GM23248 (cell line): ENCODE measurements at places on chromosomes 16 and 17. TPM values are rescaled to one million over a fixed set of nuclear protein-coding genes. Genes with fewer than 3 reads are reported as not detected.

- DNase-seq, result no peak
Measured at GRCh38 chr17:50946891-50947781, 81.0 kb upstream of the TOB1 start.

GRCh38 chr16:1283296-1283695, 26.1 kb upstream of the UBE2I start:
- no peak for DNase-seq

Gene MAPT
- total RNA-seq, result not detected in 2 replicates

Gene TM4SF5
- not detected in 2 replicates for total RNA-seq

DNA sequence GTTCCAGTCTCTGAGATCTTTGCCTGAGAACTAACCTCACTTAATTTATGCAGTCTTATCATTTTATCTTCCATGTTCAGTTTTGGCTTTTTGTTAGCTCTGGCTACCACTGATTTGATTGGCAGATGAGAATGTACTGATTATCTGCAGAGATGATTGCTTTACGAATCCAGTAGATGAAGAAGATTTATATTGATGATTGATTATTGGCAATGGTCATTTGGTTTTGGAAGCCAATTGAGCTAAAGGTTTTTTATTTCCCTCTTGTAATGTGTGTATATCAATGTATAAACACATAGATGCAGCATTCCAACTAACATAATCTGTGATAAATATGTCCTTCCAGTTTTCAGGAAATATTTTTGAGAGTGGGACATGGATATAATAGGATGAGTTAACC, 763.6 kb downstream of the CDH11 start:
- no peak for DNase-seq

DNA sequence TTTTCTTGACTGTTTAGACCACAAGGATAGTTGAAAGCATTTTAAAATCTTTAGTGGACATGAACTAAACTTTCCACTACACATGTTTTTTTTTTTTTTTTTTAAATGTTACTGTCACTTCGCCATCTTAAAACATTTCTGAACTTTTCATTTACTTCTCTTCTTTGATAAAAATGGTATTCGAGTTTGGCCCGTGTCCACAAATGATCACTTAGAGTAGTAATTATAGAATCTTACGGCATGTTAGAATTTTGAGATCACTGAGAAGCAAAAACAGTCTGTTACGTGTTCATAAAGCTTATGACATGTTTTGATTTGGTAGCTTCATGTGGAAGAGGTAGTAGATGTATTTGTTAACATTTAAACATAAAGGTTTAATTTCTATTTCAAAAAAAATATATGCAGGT, 1.1 kb downstream of the NSRP1 start:
- DNase-seq, result peak; percentile 47

DNA sequence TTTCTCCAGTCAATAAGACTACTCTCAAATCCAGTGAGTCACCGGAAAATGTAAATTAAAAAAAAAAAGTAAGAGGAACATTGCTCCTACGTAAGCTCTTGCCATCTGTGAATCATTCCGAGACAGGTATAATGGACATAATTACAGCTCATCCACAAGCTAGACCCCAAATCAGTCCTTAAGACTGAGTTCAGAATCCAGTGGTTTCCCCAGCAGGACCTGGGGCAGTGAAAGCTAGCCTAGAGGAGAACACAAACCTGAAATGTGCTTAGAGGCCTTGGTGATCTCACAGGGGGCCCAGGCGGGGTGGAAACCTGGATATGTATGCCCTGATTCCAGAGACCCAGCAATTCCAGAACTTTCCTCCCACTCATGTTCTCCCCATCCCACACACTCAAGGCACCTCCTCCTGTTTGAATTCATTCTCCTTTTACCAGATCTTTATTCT, 132.0 kb downstream of the COPRS start:
- no peak for DNase-seq

- DNase-seq, result peak; percentile 55
Measured at GRCh38 chr17:15154618-15155017, 110.5 kb downstream of the PMP22 start.

- no peak for DNase-seq
Measured at GRCh38 chr17:28885951-28886350, 11.6 kb downstream of the FLOT2 start.

DNA sequence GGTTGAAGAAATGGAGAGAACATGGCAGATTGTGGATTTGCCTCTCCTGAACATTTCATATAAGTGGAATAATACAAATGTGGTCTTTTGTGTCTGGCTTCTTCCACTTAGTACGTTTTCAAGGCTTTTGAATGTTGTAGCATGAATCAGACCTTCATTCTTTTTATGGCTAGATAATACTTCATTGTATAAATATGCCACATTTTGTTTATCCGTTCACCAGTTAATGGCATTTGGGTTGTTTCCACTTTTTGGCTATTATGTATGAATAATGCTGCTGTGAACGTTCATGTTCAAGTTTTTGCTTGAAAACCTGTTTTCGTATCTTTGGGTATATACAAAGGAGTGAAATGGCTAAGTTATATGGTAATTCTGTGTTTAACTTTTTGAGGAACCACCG, 130.4 kb downstream of the TANC2 start:
- peak; percentile 65 for DNase-seq

DNA sequence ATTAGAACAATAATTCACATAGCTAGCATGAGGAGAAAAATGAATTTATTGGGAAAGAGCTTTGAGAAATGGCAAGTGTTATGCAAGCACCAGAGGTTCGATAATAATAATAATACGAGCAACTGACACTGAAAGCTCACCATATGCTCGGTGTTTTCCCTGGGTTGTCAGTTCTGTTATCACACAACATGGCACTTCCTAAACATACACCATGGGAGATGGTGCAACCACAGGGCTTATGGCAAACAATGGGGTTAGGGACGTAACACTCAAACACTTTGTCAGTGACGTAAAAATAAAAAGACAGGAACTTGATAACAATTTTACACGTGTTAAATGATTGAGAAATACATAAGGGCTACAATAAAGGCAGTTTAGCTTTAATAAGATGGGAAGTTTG, 23.7 kb downstream of the OR1D5 start:
- no peak for DNase-seq

DNA sequence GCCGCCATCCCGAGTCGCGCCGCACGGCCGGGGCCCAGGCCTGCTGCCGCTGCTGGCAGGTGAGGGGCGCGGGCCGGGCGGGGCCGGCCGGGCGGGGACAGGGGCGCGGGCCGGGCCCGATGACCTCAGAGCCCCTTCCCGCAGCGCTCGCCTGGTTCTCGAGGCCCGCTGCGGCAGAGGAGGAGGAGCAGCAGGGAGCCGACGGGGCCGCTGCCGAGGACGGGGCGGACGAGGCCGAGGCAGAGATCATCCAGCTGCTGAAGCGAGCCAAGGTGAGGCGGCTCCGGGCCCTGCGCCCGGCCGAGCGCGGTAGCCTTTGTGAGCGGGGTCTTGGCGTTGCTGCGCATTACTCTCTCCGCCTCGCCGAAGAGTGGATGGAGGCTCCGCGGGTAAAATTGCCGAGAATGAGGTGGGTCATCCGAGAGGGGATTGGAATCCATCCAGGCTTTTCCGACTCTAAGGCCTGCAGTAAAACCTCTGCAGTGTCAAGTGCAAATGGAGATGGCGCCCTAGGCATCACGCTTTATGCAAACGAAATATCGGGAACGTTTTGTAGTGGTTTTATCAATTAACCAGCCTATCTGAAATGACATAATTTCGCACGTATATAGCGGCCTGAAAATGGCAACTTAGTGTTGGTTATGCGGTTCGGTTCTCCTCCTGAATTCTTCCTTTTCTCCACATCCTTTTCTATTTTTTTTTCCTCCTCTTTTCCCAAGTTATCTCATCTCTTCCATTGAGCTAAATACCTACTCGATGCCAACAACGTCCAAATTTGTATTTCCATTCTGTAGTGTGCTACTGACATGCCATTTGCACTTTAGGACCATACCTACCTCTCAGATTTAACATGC, 577 bp downstream of the TTC19 start:
- peak; percentile 73 for DNase-seq
